ENCODE measurements at places on chromosomes 11 and 22.

DNA sequence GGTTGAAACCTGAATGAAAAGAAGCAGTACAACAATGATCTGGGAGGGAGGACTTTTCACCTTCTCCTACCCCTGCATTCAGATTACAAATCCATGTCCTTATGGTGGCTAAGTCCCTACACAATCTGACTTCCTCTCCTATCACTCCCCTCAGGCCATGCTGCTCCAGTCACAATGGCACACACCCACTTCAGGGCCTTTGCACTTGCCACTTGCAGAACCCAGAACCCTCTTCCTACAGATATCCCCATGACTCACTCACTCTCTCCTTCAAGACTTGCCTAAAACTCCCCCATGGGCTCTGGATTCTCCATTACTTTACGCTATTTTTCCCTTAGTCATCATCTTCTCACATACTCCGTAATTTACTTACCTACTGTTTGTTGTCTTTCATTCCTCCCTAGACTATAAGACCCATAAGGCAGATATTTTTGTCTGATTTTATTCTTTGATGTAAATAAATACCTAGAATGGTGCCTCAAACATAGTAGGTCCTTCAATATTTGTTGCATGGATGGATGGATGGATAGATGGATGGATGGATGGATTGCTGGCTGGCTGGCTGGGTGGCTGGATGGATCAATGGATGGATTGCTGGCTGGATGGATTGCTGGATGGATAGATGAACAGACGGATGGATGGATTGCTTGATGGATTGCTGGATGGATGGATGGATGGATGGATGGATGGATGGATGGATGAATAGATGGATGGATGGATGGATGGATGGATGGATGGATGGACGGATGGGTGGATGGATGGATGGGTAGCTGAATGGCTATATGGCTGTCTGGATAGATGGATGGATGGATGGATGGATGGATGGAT lies 94.7 kb upstream of the NAV2 start:
- no peak for DNase-seq

- DNase-seq: no peak
Observed at GRCh38 chr22:30411780-30412179, 13.8 kb upstream of the MTFP1 start.

- no peak for DNase-seq
Observed at GRCh38 chr11:86537541-86538222, 134.7 kb downstream of the ME3 start.

DNA sequence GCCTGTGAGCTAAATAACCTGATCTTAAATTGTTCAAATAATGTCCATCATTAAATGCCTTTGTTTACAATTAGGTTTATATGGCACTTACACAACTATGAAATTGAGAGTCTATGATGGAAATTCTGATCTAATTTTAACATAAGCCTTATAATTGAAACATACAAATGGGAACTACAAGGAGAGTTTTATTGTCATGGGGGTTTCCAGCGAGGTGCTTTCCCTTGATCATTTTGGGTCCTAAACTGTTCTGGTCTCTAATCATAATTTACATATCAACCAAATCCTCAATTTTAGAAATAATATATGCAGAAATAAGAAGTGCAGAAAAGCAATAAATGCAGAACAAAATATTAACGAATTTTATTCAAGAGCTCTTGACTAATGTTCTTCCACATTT lies 44.9 kb downstream of the RRAS2 start:
- DNase-seq: no peak

DNA sequence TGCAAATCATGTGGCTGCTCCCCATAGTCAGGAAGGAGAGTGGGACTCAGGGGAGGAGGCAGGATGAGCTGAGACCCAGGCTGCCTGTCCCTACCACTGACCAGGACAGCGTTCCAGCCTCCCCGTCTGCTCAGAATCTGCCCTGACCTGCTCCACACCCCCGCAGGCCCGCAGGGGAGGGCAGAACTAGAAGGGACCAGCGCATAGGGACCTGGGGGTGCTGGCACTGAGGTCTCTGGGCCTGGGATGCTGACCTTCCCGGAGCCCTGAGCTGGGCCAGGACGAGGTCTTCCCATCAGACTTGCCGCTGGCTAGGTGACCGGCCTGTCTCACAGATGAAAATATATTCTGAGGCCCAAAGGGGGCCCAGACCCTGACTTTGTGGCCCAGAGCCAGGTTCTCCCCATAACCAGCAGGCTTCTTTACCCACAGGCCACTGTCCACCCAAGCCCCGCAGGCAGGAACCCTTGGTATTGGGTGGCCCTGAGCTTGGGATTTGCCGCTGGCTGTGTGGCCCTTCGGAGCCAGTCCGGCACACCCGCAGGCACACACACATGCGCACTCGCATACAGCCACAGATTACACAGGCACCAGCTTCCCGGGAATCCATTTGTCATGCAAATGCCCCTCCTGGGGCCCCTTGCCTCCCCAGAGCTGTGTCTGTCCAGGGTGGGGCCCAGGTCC lies 13.8 kb upstream of the PIM3 start:
- no peak for DNase-seq

DNA sequence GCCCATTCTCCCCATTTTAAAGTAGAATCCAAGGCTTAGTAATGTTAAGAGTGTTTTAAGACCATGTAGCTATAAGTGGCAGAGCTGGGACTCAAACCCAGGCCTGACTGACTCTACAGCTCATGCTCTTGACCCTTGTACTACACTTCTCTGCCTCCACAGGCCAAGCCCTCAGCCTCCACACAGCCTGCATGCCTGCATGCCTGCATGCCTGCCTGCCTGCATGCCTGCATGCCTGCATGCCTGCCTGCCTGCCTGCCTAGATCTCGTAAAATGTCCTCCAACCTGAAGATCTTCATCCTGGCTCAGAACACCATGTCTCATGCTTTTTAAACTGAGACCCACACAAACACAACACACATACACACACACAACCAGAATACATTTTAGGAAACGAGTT lies 18.6 kb downstream of the TBC1D10A start:
- no peak for DNase-seq

GRCh38 chr11:58573451-58574104 lies 2.1 kb downstream of the LPXN start:
- DNase-seq: no peak

GRCh38 chr22:33354928-33355327 lies 296.7 kb upstream of the SYN3 start:
- DNase-seq: no peak

Measured in stimulated activated CD8-positive, alpha-beta memory T cell treated with anti-CD3 and anti-CD28 coated beads, Interleukin-15, amount 100 ng/mL, for 24 hours (primary cell).